Fibroblast of gingiva (primary cell): ENCODE measurements at places on chromosomes 16 and 17.

GRCh38 chr16:54173490-54173889 lies 113.1 kb downstream of the IRX3 start:
- DNase-seq = no peak

DNA sequence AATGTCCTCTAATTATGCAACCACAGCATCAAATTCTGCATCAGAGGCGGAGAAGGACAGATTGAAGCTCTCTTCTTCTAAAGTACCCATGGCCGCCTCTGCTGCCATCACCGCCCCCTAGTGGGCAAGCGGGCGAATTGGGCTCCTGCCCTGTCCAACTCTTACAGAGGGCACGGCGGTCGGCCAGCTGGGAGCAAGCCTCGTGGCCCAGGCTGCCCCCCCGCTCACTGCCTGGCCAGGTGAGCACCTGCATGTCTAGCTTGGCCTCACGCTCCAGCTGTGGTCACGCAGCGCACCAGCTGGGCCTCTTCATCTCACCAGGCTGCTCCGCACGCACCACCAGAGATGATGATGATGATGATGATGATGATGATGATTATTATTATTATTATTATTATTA lies 146.1 kb upstream of the TOM1L1 start:
- DNase-seq = no peak

- DNase-seq = no peak
Observed at GRCh38 chr17:21268596-21269188, 15.5 kb upstream of the NATD1 start.

- peak; percentile 41 for DNase-seq
Observed at GRCh38 chr16:51326131-51326856, 175.2 kb upstream of the SALL1 start.

- no peak for DNase-seq
Observed at GRCh38 chr16:681746-682427, 1.7 kb downstream of the STUB1 start.

- DNase-seq = no peak
Observed at GRCh38 chr17:48374650-48375230, 55.3 kb downstream of the SKAP1 start.

GRCh38 chr16:64983963-64984362 lies 137.9 kb downstream of the CDH11 start:
- DNase-seq = peak; percentile 59

DNA sequence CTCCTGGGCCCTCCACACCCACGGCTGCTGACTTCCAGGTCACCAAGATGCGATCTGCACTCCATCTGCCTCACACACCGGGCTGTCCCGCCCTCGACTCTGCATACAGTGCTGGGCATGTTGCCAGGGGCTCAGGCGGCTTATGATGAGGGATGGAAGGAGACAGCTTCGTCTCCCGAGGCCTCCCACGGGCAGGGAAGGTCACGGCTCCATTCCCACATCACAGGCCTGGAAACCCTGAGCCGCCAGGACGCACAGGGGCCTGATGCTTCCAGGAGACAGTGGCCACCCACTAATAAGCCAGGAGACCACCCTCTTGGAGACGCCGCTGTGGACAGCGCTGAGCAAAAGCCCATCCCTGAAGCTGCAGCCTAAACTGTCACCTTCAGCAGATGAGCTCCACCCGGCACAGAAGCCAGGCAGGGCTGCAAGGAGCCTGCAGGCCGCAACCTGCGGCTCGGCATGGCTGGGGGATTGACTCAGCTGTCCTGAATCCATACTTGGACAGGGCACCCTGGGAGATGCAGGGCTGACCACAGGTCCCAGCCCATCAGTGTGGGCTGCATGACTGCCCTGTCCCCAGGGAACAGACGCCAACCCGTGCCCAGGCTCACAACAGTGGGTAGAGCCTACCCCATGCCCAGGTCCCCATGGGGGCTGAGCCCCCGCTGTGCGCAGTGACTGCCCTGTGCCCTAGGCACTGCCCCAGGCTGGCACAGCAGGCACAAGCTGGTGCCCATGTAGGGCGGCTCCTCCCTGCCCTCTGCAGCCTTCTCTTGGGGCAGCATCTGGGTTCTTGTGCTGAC lies 34.4 kb downstream of the SLC7A5 start:
- no peak for DNase-seq

DNA sequence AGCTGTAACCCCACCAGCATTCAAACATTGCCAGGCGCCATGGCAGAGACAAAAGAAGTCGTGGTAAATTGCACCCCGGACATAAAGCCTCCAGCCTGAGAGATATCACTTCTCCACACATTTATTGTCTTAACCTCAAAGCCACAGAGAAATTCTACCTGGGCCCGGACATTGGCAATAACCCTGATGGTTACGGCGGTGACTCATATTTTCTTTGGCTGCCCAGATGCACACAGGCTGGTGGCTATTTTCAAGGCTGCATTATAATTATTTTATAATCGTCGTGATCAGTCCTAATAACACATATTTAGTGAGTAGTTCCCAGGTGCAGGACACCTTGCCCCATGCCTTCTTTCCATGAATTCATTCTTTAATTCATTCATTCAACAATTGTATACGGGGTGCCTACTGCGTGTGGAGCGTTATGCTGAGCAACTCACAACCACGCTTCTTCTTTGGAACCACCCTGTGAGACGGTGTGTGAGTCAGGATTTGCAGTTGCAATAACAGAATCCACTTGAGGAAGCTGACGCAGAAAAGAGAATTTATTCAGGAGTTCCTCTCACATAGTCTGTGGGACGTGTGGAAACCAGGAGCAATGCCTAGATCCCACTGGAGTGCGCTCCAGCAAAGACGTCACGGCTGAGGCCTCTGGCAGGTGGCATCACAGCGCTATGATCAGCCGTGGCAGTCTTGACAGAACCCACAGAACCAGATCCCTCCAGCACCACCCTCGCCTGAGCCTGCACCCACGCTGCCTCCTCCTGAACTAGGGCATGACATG lies 245.7 kb downstream of the FOXL1 start:
- DNase-seq = peak; percentile 67

- DNase-seq = peak; percentile 44
Observed at GRCh38 chr17:7632492-7632894, 2.6 kb downstream of the SHBG start.
